ENCODE measurements at places on chromosomes 6 and 20.

DNA sequence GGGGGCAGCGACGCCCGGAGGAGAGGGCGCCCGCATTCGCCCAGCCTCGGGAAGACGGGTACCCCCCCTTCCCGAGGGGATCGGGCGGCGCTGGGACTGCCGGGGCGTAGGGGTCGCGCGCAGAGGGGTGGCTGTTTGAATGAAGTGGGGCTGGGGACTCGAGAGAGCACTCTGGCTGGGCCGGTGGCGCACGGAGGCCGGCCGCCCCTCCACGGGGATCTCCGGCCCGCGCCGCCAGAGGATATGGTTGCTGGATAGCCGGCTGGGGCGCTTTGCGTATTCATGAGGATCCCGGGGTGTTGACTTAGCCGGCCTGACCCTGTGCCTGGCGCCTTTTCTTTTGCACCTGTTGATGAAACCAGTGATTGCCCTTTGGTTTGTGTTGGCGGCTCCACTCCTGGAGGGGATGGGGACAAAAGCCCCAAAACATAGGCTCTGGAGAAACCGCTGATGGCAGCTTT, 469 bp downstream of the SYNJ2 start:
- DNase-seq, result no peak

GRCh38 chr20:40673442-40673841, 15.6 kb downstream of the MAFB start:
- DNase-seq, result no peak

GRCh38 chr6:109821428-109821827, 130.3 kb downstream of the FIG4 start:
- no peak for DNase-seq

GRCh38 chr6:39934131-39934757, at the start of gene MOCS1:
Gene MOCS1, minus strand, starts transcription at chr6:39934462. Its CDS starts 45 bp downstream, at chr6:39934417.
- peak; percentile 2 for DNase-seq

DNA sequence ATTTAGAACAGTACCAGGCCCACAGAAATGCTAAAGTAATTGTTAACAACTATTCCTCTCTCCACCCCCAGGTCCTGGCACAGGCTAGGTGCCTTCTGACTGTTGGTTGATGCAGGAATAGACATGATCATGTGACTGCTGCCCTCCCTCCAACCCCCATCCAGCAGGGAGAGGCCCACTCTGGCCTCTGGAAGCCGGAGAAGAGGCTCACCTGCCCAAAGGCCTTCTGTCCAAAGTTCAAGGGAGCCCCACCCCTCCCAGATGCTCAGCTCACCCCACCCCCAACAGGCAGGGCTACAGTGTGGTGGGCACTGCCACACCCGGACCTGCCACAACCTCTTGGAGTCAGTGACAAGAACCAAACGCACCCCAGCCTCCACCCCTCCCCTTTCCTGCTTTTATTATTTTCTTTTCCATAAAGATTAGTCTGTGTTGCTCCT, 26.9 kb upstream of the FOXP4 start:
- no peak for DNase-seq

- DNase-seq, result no peak
Measured at GRCh38 chr6:138275976-138276375, 57.7 kb upstream of the PBOV1 start.
